ENCODE measurements at places on chromosomes 2 and 18. TPM values are rescaled to one million over a fixed set of nuclear protein-coding genes. Genes with fewer than 3 reads are reported as not detected.

DNA sequence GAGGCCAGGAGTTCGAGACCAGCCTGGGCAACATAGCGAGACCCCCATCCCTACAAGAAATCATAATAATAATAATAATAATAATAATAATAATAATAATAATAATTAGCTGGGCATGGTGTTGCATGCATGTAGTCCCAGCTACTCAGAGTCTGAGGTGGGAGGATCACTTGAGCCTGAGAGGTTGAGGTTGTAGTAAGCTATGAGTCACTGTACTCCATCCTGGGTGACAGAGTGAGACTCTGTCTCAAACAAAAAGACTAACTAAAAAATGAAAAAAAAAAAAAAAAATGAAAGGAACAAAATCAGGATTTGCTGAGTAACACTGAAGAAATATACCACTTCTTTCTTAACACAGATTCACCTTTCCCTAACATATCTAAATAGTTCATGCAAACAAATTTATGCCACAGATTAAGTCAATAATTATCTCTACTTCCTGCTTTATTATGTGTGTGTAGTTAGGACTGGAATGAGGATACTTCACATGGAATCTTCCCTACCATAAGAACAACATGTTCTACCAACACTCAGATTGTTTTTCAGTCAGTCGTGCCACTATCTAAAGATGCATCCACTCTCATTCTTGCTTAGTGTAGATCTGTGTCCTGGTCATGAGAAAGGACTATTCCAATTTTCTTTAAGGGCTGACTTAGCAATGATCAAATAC is 928.7 kb downstream of the SLC4A3 start:
- no peak for DNase-seq

GRCh38 chr2:218389333-218390150 is 7.5 kb downstream of the SLC11A1 start:
- no peak for DNase-seq

The FTCDNL1 gene
- polyA plus RNA-seq = 1.2 TPM

DNA sequence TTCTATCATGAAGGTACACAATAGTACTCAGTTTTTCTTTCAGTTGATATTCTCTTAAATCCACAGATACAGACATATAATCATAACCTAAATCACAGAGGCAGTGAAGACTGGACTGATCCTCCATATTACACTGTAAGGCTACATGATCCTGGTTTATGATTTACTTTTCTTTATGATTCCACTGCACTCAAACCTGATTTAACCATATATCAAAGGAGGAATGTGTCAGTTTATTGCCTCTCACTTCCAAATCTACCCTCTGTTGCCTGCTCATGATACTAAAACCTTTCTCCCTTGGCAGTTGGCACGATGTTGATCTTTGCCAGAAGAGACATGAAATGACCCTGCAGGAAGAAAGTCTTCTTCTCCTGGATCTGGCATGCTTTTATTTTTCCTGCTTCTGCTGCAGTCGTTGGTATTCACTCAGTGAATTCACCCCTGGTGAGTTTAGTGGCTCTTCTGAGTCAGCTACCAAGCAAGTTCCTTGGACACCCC is 426.4 kb downstream of the MBD2 start:
- DNase-seq = no peak

DNA sequence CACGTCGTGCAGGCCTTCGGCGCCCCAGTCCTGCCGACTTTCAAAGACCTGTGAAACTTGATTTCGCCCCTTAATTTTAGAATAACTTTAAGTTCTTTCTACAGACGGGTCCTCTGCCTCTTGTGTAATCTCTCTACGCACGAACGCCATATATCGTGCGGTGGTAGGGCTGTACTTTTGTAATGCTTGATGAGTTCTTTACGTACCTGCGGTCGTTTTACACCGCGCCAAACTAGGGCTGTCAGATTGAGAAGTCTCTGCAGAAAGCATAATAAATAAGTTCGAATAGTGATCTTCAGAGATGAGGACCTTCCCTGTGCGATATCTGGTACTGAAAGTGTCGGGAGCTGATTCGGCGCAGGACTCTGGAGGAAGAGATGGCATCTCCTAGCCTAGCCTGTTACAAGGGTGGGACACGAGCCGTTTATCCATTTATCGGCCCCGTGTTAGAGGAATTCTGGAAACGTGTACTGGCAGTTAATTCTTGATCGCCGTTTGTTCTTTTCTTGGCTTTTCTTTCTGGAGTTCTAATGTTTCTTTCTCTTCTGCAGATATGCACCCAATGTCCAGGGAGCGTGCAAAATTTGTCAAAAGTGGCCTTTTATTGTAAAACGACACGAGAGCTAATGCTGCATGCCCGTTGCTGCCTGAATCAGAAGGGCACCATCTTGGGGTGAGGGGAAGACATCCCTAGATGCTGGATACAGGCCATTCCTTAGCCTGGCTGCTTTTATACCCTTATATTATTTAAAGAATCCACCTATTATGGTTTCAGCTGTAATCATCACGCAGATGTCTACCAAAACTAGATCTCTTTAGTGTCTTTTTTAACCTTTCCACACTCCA is 781 bp upstream of the SLC5A6 start:
- no peak for DNase-seq

The IRS1 gene
- polyA plus RNA-seq = 11.7 TPM

DNA sequence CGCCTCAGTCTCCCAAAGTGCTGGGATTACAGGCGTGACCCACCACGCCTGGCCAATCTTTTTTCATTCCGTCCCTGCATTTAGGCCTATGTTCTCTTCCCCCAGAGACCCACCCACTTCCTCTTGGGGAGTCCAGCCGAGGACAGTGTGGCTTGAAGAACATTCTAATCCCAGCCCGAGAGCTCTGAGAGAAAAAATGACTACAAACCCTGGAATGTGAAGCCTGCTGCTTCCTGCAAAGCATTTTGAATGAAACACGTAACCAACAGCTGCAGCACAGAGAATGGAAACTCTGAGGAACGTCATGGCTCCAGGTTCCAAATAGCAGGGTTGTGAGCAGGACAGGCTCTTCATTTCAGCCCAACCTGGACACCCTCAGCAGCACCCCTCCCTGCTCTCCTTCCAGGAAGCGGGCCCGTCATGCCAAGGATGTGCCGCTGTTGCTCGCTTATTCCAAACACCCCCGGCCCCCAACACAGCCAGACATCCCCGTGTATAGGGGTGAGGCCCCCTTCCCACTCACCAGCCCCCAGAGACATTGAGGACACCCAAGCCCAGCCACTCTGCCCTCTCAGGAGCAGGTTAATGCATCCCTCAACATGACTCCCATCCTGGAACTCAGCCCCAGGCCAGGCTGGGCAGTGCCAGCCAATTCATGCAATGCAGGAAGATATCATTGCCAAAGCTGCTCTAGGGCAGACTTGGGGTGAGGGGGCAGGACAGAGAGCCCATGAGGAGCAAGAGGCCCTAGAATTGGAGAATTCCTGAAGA is 139.8 kb downstream of the ZFP36L2 start:
- DNase-seq = no peak

The IL36G gene
- polyA plus RNA-seq = 0.67 TPM
